ENCODE measurements at places on chromosomes 16 and 17. TPM values are rescaled to one million over a fixed set of nuclear protein-coding genes. Genes with fewer than 3 reads are reported as not detected.

DNA sequence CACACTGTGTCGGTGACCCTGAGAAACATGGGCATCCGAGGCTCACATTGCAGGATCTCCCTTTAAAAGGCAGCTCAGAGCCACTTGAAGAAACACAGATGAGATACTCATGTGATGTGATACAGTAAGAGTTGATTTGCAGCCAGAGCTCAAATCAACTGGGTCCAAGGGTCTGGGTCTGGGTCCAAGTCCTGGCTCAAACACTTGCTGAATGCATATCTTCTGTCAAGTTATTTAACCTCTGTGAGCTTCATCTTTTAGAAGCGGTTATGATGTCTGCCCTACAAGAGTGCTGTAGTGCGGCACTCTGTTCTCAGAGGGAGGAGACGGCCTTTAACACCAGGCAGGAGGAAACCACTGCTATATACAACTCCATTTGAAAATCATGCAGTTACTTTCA, 6.4 kb downstream of the KRT38 start:
- H3K4me1 ChIP-seq, result no peaks in the 10 kb centered on the region
- H3K4me3 ChIP-seq, result no peak overlapping the region
- H3K27ac ChIP-seq, result no peak overlapping the region
- no peaks in the 10 kb centered on the region for H3K36me3 ChIP-seq
- H3K27me3 ChIP-seq, result no peaks in the 10 kb centered on the region

- no peaks in the 10 kb centered on the region for H3K4me1 ChIP-seq
- H3K4me3 ChIP-seq, result no peak overlapping the region
- no peak for DNase-seq
These were observed 627.2 kb downstream of the TOX3 start for GRCh38 chr16:51919736-51920135.

GRCh38 chr17:34758316-34758715, 178.9 kb downstream of the TMEM132E start:
- H3K36me3 ChIP-seq, result no peaks in the 10 kb centered on the region
- no peak for DNase-seq
- H3K27me3 ChIP-seq, result no peaks in the 10 kb centered on the region
- H3K27ac ChIP-seq, result no peak overlapping the region
- H3K4me3 ChIP-seq, result no peak overlapping the region

MT1E gene
- total RNA-seq, result 11.9 TPM

RIPOR1 gene
- 94.5 TPM for total RNA-seq

OR3A2 gene
- not detected for total RNA-seq

TBC1D3E gene
- total RNA-seq, result not detected

GRCh38 chr16:6560306-6561100, 772.1 kb upstream of the RBFOX1 start:
- H3K27ac ChIP-seq, result no peak overlapping the region
- no peaks in the 10 kb centered on the region for H3K36me3 ChIP-seq

- no peak overlapping the region for H3K27ac ChIP-seq
- H3K27me3 ChIP-seq, result no peaks in the 10 kb centered on the region
- H3K4me1 ChIP-seq, result no peaks in the 10 kb centered on the region
- no peak overlapping the region for H3K4me3 ChIP-seq
- DNase-seq, result no peak
These were observed 6.4 kb downstream of the NME3 start for GRCh38 chr16:1764971-1765370.

RAB11FIP4 gene
- total RNA-seq, result 4.4 TPM

DNA sequence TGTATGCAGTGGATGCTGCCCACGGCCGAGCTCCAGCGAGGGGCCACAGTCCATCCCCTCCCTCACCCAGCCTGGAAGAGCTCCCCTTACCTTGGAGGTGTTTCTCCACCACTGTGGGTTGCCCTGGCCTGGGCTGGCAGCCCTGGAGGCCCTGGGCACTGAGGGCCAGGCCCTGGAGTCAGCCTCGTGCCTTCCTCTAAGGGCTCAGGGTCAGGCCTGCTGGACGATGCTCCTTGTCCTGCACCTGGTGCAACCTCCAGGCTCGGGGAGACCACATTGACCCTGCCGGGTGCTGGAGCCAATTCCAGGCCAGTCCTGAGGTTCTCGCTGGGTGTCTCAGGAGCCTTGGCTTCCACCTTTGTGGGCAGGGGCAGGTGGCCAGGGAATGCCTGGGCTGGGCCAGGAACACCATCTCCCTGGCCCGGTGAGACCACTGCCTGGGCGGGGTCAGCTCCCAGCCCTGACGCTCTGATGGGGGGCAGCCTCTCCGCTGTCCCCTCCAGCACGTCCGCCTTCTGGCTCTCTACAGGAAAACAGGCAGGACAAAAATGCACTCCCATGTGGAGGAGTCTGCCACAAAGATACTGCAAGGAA, 10.4 kb downstream of the MYLK3 start:
- DNase-seq, result no peak
- no peaks in the 10 kb centered on the region for H3K27me3 ChIP-seq
- no peaks in the 10 kb centered on the region for H3K4me1 ChIP-seq
- no peak overlapping the region for H3K4me3 ChIP-seq
- H3K36me3 ChIP-seq, result no peaks in the 10 kb centered on the region
- H3K27ac ChIP-seq, result no peak overlapping the region

SEBOX gene
- total RNA-seq, result not detected

- no peak overlapping the region for H3K27ac ChIP-seq
- peaks cover 7% of the 10 kb centered on the region for H3K4me1 ChIP-seq
- DNase-seq, result no peak
- H3K27me3 ChIP-seq, result peaks cover 3% of the 10 kb centered on the region
These were observed 911 bp upstream of the ITGA2B start for GRCh38 chr17:44390250-44390870.

CHP2 gene
- not detected for total RNA-seq
